ENCODE measurements at places on chromosomes 4 and X.

DNA sequence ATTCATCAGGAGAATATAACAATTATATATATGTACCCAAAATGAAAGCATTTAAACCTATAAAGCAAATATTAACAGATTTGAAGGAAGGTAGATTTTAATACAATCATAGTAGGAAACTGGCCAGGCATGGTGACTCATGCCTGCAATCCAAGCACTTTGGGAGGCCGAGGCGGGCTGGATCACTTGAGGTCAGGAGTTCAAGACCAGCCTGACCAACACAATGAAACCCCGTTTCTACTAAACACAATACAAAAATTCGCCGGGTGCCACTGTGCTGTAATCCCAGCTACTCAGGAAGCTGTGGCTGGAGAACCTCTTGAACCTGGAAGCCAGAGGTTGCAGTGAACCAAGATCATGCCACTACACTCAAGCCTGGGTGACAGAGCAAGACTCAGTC is 118.3 kb downstream of the KCNIP4 start:
- no peak for DNase-seq

- no peak for DNase-seq
Observed at GRCh38 chr4:17587094-17587822, 10.3 kb downstream of the LAP3 start.

DNA sequence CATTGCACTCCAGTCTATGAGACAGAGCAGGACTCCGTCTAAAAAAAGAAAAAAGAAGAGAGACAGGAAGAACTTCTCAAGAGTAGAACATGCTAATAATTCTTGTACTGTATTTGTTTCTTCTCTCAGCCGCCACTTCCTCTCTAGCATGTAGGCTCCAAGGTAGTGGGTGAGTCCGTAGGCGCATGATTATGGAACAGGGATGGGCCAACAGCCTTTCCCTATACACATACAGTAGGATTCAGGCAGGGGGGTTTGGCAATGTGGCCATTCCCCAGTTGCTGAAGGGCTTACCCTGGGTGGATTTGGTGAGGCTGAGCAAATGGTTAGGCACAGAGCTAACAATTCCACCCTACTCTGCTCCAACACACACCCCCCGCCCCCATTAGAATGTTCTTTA is 35.0 kb upstream of the APLN start:
- no peak for DNase-seq

- no peak for DNase-seq
Observed at GRCh38 chr4:169283114-169283509, 12.4 kb upstream of the SH3RF1 start.

- no peak for DNase-seq
Observed at GRCh38 chr4:158858410-158859199, 89.8 kb downstream of the FNIP2 start.
